Renal pelvis (tissue), 12 donors: ENCODE measurements at places on chromosomes 3 and 15. TPM values are rescaled to one million over a fixed set of nuclear protein-coding genes. Genes with fewer than 3 reads are reported as not detected.

ARL8B gene
- 67.0 TPM for polyA plus RNA-seq

THAP10 gene
- polyA plus RNA-seq, result 7.5 TPM

FAM81A gene
- polyA plus RNA-seq, result 22.4 TPM

TMEM212 gene
- 0.06 TPM for polyA plus RNA-seq

FOXL2NB gene
- not detected for polyA plus RNA-seq

CTXN2 gene
- polyA plus RNA-seq, result 0.10 TPM

NANOGP8 gene
- 0.78 TPM for polyA plus RNA-seq

ACTL6A gene
- 93.8 TPM for polyA plus RNA-seq

DNA sequence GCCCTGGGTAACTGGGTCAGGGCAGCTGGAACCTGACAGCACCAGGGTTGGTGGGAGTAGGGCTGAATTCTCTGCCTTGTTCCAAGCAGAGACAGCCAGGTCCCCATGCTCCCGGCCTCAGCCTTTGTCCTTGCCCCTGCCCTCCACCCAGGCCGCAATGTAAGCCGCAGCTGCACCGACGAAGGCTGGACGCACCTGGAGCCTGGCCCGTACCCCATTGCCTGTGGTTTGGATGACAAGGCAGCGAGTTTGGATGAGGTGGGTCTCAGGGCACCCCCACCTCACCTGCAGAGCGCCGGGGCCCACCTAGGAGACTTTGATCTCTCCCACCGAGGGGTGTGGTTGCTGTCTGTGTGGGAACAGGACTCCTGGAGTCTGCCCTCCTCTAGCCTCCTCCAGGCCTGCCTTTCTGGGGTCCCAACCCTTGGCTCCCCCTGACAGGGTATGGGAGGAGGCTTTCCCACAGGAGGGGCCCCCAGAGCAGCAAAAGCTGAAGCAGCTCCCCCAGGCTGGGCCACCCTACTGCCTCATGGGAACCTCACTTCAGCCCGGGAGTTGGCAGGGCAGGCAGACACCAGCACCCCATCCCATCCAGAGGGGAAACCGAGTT lies 23.4 kb downstream of the VIPR1 start:
- no peak for DNase-seq

- no peak for DNase-seq
Measured at GRCh38 chr3:100813828-100814227, 104.5 kb downstream of the TFG start.

GRCh38 chr15:68326711-68327354 lies 49.3 kb downstream of the FEM1B start:
- DNase-seq, result no peak

DNA sequence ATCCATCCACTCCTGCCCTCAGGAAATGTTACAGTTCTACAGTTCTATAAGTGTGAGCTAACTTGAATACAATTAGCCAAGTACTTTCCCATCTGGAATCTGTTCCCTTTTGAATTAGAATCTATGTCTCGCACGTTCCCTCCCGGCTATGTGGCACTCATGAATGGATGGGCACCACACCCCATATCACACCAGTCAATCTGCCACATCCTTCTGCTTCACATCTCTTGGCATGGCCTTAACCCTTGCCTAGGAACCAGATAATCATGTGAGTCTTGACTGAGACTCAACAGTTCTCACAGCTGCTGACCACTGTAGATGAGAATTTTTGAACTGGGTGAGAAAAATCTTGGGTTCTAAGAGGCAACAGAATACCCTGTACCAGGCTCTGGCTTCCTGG lies 180.2 kb downstream of the TNIK start:
- no peak for DNase-seq

GRCh38 chr15:77475001-77475400 lies 54.3 kb downstream of the HMG20A start:
- DNase-seq, result no peak

GRCh38 chr3:151391720-151392119 lies 7.2 kb upstream of the P2RY12 start:
- no peak for DNase-seq

- no peak for DNase-seq
Measured at GRCh38 chr15:27675571-27675970, 423.5 kb downstream of the OCA2 start.

DNA sequence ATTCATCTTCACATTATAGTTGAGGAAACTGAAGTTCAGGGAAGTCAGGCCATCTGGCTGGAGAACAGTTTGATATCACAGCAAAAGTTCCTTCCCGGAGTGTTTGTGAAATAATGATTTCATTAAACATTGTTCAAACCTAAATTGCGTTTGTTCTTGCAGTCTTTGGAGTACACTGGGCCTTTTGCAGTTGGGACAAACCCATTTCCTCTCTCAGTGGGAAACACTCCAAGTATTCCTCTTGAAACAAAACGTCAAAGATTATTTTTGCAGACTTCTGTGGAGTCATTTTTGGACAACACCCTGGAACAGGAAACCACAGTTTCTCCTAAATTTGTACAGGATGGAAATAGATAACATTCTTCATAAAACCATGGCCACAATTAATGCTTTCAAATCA lies 287.5 kb downstream of the PTPRG start:
- DNase-seq, result no peak

DNA sequence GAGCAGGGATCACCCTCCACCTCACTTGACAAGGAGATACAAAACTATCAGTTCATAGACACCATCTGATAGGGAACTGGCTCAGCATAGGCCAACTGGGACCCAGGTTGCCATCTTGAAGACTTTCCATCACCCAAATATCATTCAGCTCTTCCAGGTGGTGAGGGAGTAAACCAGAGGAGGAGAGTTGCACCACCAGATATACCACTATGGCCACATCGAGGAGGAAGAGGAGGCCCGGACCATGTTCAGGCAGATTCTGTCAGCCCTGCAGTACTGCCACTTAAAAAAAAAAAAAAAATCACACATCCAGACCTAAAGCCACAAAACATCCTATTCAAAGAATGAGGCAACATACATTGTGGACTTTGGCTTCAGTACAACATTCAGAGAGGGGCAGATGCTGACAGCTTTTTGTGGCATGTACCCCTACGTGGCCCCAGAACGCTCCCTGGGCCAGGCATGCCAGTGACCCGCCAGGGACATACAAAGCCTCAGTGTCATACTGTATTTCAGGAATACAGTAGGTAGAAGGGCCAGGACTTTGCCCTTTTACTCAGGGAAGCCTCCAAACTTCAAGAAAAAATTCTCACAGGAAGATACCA lies 18.4 kb upstream of the EMC3 start:
- no peak for DNase-seq

GRCh38 chr3:112101916-112102315 lies 15.7 kb downstream of the C3orf52 start:
- no peak for DNase-seq
